Right renal pelvis (tissue), 4 donors: ENCODE measurements at places on chromosomes 5 and 9. TPM values are rescaled to one million over a fixed set of nuclear protein-coding genes. Genes with fewer than 3 reads are reported as not detected.

GRCh38 chr9:109912082-109912582 lies 132.1 kb downstream of the PALM2AKAP2 start:
- DNase-seq = no peak

GRCh38 chr5:95884511-95884910 lies 62.0 kb upstream of the GLRX start:
- DNase-seq = no peak

GRCh38 chr9:16825331-16825725 lies 45.1 kb downstream of the BNC2 start:
- DNase-seq = no peak

DNA sequence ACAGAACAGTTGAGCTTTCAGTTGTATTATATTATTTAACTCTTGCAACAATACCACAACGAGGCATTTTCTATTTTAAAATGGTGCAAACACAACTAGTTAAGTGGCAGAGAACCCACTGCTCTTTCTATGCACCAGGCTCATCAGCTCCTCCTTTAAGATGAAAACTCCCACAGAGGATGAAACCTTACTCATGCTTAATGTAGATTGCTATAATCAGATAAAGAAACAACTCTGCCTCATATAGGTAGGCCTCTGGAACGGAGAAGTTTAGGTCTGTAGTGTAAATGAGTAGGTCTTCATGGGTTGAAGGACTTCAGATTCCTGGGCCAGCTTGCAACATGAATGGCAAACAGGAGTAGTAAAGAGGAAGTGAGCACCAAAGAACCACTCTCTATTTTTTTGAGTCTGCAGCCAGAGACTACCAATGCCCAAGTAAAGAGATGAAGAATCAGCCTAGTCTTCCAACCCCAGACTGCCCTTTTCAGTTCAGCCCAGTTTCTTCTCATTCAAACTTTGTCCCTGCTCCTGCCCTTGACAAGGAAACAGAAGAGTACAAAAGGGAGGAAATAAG lies 33.9 kb downstream of the HACD4 start:
- DNase-seq = no peak

- no peak for DNase-seq
Observed at GRCh38 chr9:2725126-2725525, 7.8 kb downstream of the KCNV2 start.

DNA sequence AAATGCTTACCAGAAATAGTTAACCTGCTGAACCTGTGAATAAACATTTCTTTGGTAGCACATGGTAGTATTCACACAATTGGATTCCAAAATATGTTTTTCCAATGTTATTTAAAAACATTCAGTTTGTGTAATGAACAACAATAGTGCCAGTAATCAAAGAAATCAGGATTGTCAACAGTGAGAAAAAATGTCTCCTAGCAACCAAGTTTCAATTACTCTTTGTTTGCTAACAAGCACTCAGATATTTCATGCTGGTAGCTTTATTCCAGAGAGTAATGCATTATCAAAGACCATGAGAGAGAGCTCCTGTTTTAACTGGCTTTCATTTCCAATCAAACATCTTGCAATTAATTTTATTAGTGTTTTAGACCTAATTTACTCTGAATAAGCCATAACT lies 768.1 kb upstream of the GRAMD2B start:
- no peak for DNase-seq

DNA sequence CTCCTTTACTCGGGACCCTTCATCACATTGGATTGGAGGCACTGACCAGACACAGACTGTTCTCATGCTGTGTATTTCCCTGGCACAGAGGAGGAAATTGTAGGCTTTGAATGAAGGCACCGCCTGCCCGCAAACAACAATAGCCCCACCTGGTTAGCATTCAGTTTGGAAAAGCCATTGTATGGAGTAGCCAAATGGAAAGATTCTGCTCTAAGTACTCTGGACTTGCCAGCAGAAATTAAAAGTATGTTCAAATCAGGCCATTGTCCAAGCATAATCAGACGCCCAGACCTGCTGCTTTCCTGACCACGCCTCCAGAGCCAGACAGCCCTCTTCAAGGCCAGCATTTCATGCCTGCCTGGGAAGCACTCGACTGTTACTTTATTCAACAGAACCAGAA lies 8.0 kb upstream of the SEMA4D start:
- peak; percentile 52 for DNase-seq

DNA sequence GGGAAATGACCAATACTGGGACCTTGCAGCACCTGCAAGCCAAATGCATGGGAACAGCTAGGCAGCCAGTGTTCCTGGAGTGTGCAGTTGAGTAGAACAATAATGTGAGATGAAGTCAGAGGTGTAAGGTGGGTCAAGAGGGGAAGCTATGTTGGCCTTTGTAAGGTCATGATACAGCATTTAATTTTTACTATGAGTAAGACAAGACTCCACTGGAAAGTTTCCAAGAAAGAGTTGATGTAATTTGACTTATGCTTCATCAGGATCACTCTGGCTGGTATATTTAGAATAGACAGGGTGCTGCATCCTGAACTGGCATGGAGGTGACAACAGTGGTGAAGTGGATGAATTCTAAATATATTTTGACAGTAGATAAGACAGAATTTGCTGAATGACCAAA lies 744.8 kb downstream of the KCTD16 start:
- DNase-seq = no peak

- DNase-seq = no peak
Observed at GRCh38 chr9:15271403-15271802, 35.6 kb downstream of the TTC39B start.

DNA sequence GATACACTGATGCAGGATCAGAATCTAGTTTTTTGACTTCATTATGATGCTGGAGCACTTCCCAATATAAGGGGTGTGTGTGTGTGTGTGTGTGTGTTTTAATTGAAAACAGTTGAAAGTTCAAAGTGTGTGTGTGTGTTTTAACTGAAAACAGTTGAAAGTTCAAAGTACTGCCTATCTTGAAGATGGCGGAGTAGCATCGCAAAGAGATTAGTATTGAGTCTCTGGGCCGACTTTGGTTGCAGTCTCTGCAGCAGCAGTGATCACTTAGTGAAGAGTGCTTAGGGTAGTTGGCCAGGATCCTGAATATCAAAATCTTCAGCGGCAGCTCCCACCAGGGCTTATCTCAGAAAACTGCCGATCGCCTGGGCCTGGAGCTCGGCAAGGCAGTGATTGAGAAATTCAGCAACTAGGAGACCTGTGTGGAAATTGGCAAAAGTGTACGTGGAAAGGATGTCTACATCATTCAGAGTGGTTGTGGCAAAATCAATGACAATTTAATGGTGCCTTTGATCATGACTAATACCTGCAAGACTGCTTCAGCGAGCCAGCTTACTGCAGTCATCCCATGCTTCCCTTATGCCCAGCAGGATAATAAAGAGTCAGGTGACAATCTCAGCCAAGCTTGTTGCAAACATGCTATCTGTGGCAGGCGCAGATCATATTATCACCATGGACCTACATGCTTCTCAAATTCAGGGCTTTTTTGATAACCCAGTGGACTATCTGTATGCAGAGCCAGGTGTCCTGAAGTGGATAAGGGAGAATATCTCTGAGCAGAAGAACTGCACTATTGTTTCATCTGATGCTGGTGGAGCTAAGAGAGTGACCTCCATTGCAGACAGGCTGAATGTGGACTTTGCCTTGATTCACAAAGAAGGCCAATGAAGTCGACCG lies 7.3 kb upstream of the SCAI start:
- no peak for DNase-seq

DNA sequence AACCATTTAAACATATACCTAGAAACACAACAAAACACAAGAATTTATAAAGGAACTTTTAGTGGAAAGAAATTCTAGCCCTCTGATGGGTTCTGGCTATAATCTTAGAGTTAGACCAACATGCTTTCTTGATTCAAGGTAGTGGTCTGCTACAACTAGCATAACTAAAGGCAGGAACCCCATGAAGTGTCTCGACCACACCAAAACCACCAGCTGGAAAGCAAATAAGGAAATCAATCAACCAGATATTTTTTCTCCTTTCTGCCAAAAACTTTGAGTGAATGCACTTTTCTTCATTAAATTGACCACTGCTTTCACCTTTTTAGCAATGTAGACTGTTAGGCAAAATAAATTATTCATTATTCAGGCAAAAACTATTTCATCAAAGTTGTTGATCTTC lies 346.4 kb downstream of the EBF1 start:
- no peak for DNase-seq

- no peak for DNase-seq
Observed at GRCh38 chr5:321726-322251, 275 bp downstream of the AHRR start.

GRCh38 chr5:127313847-127314473 lies 23.4 kb downstream of the MEGF10 start:
- no peak for DNase-seq

- no peak for DNase-seq
Observed at GRCh38 chr5:761854-762710, 22.4 kb downstream of the ZDHHC11B start.

- DNase-seq = no peak
Observed at GRCh38 chr5:96509721-96510350, 76.8 kb upstream of the PCSK1 start.

DNA sequence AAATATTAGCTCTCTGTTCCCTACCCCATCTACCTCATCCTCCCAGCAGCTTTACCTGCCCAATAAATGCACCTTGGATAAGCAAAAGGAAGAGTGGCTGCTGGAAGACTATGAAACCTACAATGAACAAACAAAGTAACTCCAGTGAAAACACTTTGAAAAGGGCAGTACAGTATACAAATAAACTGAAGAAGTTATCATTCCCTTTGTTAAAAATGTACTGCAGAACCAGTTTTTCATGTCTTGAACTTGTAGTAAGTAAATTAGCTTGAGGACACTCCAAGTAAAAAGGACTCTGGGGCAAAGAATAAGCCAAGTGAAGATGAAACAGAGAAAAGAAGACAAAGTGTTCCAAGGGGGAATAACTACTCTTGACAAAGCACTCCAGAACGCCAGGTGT lies 457.1 kb downstream of the DTWD2 start:
- no peak for DNase-seq

DNA sequence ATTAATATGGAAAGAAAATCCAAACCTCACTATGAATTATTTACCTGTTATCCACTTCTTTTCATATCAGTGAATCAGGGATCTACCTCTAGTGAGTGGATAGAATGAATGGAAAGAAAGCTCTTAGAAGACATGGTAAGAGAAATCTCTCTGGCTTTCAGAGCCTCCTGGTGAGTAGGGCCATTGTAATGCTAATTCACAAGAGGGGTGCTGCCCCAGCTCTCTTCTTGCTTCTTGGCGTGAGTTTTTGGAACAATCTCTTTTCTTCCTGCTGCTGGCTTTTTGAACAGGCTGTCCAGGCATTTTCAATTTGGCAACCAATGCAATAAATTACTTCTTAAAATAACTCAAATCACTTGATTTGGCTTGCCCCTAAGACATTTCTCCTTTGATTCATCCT lies 49.9 kb upstream of the KCNN2 start:
- DNase-seq = no peak

DNA sequence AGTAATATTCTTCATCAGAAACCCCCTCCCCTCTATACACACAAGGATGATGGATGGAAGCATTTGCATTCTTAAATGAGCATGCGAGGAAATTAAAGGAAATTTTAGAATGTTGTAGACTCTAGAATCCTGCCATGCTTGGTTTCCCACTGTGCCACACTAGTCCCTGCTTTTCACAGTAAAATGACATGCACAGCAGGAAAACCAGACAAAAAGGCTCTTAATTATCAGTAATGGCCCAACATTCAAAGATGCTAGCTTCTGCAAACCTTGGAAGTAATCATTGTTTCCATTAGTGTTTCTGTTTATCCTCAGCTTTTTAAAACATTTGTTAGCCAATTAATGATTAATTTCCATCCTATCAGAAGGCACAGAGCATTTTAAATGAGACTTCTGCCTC lies 255.8 kb downstream of the SLCO4C1 start:
- DNase-seq = no peak

DNA sequence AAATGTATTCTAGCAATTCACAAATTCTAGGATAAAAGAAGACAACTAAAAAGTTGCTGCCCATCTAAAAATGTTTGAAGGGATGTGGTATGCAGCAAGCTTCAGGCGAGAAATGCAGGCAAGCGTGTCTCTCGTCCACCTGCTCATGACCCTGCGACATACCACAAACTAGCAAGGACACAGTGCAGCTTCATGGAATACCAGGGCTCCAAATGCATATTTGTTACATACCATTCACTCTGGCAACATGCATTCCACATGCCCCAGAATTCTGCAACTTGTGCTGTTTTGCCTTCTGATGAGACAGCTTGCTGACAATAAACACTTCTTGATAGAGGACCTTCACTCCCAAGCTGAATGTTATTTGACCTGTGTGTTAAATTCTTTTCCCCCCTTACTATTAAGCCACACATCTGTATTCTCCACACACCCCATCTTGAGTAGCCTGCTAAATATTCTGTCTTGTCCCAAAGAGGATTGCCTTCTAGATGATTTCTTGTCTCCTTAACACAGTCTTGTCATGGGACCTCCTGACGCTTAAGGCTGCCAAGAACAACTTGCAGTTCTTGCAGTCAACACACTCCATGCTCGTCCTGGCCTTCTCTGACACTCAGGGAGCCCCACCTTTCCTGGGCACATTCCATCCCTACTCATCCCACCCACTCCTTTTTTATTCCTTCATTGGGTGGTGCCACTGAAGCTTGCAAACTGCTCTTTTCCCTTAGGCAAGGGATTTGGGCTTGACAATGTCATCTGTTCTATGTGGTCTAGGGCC lies 340.5 kb downstream of the PIK3R1 start:
- DNase-seq = no peak

GRCh38 chr9:29514336-29514735 lies 1941.1 kb upstream of the C9orf72 start:
- DNase-seq = no peak

GRCh38 chr5:115214541-115214940 lies 44.8 kb upstream of the TRIM36 start:
- no peak for DNase-seq

DNA sequence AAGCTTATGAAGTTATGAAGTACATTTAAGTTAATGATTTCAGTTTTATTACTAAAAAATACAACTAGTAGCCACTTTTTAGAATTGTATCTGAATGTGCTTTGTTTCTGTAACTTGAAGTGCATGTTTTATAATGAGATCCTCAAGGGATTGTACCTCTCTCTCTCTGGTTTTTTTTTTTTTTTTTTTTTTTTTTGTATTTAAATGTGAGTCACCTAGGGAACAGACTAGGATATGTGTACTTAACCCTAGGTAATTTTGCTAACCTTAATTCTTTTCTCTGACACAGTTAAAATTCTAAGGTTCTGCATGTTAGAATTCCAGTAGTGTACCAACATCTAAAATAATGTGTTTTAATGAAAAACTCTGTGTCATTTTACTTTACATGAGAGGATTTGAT lies 59.5 kb downstream of the CDC42SE2 start:
- DNase-seq = no peak

GRCh38 chr9:91086657-91087461 lies 274.9 kb downstream of the AUH start:
- no peak for DNase-seq

CDX1 gene
- polyA plus RNA-seq = 0.80 TPM

DMRT3 gene
- polyA plus RNA-seq = 1.0 TPM

NRARP gene
- polyA plus RNA-seq = 10.1 TPM

KIAA0825 gene
- polyA plus RNA-seq = 5.4 TPM

ACTBL2 gene
- not detected for polyA plus RNA-seq

AMBP gene
- polyA plus RNA-seq = 2.2 TPM

IFNA2 gene
- not detected for polyA plus RNA-seq

GFRA3 gene
- 3.6 TPM for polyA plus RNA-seq

TARS1 gene
- polyA plus RNA-seq = 120 TPM

IRX1 gene
- 32.6 TPM for polyA plus RNA-seq

GFI1B gene
- polyA plus RNA-seq = 2.1 TPM

PCDHB15 gene
- polyA plus RNA-seq = 14.7 TPM

ANKRD55 gene
- polyA plus RNA-seq = 1.5 TPM
